CD4-positive, alpha-beta T cell treated with Interleukin-15 for 4 hours (primary cell): ENCODE measurements at places on chromosomes 2 and 18.
A peak's percentile ranks its signal among the peaks of the same experiment; 100 is the strongest.

- DNase-seq: no peak
Observed at GRCh38 chr2:134570676-134571075, 148.1 kb downstream of the TMEM163 start.

GRCh38 chr18:49161627-49162026 is 210.9 kb upstream of the SMAD7 start:
- peak; percentile 2 for DNase-seq

DNA sequence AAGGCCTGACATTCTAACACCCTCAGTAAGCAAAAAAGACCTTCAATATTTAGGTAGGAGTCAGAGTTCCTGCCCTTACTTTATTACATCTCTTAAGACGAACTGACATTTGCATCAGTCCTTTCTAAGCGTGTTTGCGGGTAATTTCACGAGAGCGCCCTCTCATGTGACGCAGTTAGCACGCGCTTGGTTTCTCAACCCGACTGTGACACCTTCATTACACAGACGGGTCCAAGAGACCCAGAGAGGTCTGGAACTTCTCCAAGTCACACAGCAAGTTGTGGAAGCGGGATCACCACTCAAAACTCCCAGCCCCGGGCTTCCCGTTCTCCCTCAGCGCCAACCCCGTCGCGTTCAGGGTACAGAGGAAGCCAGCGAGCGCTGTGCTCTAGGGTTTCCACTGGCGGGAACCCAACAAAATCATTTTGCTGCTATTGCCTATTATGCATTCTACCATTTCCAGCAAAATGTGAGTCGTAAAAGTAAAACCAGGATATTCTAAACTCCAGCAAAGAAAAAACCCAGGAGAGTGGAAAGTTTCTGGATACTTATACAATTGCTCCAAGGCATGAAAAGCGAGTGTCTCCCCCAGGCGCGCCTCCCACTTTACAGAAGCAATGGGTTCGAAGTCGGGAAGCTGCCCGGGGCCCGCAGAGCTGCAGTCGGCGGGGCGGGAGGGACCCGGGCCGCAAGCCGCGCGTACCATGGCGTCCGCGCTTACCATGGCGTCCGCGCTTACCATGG is 601 bp downstream of the ENOSF1 start:
- peak; percentile 70 for DNase-seq

- DNase-seq: no peak
Observed at GRCh38 chr2:122999258-122999657, 1025.8 kb upstream of the CNTNAP5 start.

DNA sequence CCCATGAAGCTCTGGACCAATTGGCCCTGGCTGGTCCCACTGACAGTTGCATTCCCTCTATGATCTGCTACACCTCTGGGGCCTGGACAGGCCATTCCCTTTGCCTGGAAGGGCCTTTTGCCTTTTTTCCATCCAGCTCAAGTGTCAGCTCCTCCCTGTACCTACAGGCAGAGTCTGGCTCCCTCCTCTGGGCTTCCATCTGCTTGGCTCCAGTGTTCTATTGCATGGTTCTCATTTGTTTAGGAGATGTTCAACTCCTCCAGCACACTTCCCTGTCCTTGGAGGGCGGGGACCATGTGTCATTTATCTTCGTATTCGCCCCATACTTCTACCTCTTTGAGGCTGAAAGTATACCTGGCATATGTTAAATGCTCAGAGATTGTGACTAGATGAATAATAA is 61.1 kb downstream of the PRKCE start:
- DNase-seq: no peak

- DNase-seq: no peak
Observed at GRCh38 chr2:68901199-68901514, 30.0 kb upstream of the BMP10 start.

GRCh38 chr2:99421469-99421868 is 68.3 kb downstream of the REV1 start:
- no peak for DNase-seq

DNA sequence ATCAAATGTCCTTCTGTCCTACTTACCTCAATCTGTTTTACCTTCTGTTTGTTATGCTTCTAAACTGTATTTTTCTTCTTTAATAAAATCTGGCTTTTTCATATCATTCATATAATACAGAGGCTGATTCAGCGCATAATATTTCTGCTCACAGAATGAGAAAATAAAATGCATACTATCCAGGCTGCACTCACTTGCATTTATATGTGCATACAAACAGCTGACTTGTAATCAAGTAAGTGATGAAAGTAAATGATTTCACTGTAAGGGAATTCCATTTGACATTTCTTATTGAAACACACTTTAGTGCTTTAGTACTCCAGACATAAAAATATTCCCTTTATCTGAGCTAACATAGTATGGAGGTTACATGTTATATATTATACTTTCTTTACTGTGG is 75.3 kb upstream of the PROKR1 start:
- no peak for DNase-seq
